Activated naive CD4-positive, alpha-beta T cell treated with Interleukin-2 at 50 U/mL for 16 hours (primary cell): ENCODE measurements at places on chromosomes 3 and 15.
A peak's percentile ranks its signal among the peaks of the same experiment; 100 is the strongest.

- no peak for DNase-seq
These were observed 229.0 kb upstream of the TBL1XR1 start for GRCh38 chr3:177426106-177426877.

DNA sequence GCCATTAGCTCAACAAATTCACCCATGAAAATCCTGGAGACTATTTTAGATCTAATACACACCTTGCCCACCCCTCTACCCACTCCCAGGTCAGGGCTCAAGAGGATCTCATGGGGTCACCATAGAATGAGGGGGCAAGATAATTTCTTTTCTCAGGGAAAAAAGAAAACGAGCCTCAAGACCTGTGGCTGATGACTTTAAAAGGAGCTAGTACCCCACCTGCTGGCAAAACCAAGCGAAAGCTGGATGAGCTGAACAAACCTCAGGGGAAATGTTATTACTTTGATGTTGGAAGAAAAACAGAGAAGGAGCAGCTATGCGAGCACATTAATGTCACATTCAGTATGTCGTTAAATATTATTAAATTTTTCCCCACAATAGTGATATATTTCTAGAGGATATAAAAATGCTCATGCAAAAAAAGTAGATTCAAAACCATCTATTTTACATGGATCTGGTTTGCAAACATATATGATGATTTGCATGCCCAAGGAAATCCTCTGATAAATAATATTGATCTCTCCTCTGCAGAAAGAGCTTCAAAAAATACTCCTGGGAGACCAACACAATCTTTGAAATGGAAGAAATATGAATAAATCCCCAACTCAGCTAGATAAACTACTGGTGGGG is 37.7 kb downstream of the PLD1 start:
- DNase-seq: peak; percentile 45

DNA sequence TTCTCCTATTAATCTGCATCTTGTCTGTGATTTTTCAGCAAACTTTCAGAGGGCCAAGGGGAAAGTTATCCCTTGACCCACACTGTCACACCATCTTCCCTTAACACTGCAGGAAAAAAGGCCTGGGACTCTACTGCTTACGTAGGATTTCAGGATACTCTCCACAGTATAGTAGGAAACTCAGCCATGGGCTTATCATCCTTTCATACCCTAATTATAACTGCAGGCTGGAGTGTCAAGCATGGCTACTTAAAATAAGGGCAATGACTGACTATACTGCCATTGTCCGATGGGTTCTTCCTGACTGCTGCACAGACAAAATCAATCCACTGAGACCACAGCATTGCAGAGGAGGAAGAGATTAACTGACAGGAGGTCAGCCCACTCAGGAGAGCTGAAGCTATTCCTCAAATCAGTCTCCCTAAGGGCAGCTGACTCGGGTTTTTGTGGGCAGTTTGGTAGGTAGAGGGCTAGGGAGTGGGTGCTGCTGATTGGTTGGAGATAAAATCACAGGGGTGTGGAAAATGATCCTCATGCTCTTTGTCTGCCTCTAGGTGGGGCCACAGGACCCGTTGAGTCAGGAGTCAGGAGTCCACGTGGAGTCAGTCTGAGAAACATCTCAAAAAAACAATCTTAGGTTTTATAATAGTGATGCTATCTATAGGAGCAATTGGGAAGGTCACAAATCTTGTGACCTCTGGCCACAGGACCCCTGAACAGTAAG is 118.2 kb upstream of the STRIT1 start:
- no peak for DNase-seq

DNA sequence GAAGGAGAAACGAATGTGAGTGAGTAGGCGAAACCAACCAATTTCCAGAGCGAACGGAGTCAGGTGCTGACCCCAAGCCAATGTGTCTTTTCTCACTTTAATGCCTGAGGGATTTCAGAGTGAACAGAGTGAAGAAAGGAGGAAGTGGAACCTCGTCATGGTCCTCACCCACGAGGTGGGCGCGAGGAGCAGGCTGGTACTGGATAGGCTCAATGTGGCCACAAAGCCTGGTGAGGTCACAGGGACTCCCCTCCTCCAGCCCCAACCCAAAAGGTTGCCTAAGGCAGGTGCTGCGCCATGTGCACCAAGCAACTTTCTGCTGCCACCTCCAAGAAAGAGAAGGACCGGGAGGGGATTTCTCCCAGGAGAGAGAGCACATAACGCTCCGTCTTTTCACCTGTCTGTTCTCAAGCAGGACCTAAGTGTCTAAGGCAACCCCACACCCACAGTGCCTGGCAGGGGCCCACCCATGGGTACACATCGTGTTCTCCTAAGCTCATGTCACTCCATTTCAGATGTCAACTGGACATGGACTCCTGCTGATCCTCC is 3.8 kb downstream of the NRROS start:
- DNase-seq: peak; percentile 43

DNA sequence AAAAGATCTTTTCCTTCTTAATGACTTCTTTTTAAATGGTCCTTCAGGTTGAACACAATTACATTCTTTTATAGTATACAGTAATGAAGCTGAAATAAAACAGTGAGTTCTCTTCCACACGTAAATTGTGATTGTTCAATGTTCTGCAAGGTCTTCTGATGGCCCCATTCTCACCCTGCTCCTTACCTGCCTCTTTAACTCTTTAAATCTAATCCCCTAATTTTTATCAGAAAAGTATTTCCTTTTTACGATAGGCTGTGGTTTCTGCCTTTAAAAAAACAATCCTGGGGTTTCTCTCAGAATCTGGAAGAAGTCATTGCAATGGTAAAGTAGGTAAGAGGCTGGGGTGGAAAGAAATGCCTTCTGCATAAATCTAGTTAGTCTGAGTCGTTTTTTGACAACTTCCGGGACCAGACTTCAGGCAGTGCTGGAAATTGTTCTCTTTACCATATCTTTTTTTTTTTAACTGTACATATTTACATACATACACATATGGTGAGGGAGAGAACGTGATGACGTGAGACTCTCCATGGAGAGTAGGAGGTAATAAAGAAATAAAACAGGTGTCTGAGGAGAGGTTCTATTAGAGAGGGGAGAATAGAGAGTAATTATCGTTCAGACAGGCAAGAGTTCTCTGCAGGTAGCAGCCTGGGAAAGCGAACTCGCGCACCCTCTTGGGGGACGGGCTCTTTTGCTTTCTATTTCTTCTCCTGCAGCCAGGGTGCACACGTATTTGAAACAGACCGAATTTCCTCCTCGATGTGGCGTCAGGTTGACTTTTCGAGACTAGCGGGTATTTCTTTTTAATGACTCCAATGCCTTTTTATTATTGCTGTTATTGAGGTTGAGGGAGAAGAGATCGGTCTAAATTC is at the start of gene SIDT1:
SIDT1 (plus strand) TSS at position 730 of the 872 bp plus-strand sequence. CDS start 467 bp downstream, outside the sequence.
- peak; percentile 72 for DNase-seq

- DNase-seq: no peak
These were observed 189.1 kb downstream of the FAM43A start for GRCh38 chr3:194874783-194875182.

DNA sequence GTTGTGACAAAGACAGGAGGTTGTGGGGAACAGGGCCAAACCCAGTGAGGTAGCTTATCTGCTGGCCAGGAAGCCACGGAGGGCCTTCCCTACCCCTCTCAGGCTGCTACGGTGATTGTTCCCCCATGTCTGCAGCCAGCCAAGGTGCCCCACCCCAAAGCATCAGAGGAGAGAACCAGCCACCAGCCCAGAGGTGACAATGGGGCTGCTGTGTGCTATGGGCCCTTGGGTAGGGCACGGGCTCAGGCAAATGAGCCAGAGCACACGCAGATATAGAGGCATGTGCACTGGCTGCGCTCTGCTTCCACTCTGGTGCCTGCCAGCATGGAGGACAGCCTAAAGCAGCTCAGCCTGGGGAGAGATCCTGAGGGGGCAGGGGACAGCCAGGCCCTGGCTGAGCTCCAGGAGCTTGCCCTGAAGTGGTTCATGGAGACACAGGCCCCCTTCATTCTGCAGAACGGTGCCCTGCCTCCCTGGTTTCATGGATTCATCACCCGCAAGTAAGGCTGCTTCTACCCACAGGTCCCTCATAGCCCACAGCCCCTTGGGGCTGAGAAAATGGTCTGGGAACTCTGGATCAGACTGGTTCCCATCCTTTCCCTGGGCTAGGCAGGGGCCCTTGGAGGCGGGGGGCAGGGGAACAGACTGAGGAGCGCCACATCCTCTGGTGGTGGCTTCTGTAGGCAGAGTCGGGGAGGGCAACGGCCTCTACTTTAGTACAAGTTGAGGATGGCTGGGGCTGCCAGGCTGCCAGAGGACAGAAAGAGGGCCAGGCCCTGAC is at the start of gene SH2D7:
SH2D7 (plus strand) TSS at position 301 of the 781 bp plus-strand sequence; CDS start at position 325, 24 bp downstream.
- no peak for DNase-seq

- no peak for DNase-seq
These were observed 17.2 kb downstream of the CCDC80 start for GRCh38 chr3:112623717-112624116.

GRCh38 chr15:92273723-92274122 is 120.0 kb upstream of the ST8SIA2 start:
- DNase-seq: no peak

DNA sequence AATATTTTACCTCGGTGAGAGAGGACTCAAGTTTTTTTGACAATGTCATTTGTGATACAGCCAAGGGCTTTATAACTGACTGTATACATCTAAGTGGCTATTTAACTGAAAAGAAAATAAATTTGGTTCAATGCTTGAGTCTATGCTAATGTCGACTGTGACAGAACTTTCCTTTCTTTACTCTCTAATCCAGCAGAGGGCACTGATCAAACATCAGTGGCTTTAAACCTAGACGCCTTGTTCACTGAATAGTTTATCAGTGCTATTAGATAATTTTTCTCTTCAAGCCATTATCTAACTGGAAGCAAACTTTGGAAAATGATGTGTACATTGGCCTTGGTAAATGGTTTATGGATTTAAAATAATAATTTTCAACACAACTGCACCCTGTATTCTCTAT is 285.1 kb downstream of the CHL1 start:
- DNase-seq: no peak

DNA sequence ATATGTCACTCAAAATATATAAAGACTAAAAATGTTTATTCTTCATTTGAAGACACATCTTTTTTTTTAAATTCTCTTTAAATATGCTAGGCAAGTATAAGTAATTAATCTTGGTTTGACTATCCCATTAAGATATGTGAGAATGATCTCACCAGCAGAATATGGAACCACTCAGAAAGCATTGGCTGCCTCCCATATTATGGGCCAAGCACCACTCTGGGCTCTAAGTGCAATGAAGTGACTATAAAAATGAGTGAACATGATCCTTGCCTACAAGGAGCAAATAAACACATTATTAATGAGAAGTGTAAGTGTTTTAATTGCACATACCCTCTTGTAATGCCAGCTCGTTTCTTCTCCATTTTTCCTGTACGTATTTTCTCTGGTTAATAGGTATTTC is 328.5 kb downstream of the NAALADL2 start:
- no peak for DNase-seq

GRCh38 chr15:26091184-26091583 is 228.1 kb upstream of the ATP10A start:
- DNase-seq: no peak

- DNase-seq: no peak
These were observed 248.1 kb upstream of the NR2E3 start for GRCh38 chr15:71562251-71562650.

GRCh38 chr15:38252481-38253350 is at the start of gene SPRED1:
TSS of gene SPRED1 (plus strand) at chr15:38252836. CDS start at chr15:38253186, 350 bp downstream.
- DNase-seq: peak; percentile 24

DNA sequence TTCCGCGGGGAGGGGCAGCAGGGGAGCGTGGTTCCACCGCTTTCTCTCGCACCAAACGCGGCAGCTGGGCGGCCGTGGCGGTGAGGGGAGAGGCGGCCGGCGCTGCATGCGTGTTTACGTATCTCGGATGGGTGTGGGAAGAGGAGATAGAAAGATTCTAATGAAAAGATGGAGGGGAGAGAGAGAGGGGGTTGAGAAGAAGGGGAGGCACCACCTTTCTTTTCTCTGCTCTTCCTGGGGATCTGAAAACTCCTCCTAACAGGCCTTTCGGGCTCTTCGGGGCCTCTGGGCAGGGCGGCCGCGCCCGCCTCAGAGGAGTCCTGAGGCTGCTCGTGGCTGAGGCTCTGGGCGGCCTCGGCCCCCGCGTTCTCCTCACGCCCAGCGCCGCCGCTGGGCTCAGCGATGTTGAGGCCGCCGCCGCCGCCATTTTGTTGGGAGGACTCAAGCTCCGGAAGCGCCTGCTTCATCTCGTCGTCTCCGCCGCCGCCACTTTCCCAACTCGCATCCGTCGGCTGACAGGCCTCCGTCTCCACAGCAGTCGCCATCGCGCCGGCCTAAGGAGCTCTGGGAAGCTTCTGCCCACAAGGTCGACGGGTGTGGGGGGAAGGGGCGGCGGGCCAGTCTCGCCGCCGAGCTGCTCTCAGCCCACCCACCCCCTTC is 473 bp downstream of the TASOR start:
- peak; percentile 80 for DNase-seq

GRCh38 chr15:37246856-37247255 is 146.5 kb upstream of the MEIS2 start:
- no peak for DNase-seq

DNA sequence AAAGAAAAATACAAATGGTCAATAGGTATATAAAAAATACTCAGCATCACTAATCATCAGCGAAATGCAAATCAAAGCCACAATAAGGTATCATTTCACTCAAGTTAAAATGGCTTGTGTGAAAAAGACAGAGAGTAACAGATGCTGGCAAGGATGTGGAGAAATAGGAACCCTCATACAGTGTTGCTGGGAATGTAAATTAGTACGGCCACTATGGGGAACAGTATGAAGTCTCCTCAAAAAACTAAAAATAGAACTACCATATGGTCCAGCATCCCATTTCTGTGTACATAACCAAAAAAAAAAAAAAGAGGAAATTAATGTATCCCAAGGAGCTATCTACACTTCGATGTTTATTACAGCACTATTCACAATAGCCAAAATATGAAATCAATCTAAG is 98.1 kb upstream of the TGFBR2 start:
- DNase-seq: no peak

DNA sequence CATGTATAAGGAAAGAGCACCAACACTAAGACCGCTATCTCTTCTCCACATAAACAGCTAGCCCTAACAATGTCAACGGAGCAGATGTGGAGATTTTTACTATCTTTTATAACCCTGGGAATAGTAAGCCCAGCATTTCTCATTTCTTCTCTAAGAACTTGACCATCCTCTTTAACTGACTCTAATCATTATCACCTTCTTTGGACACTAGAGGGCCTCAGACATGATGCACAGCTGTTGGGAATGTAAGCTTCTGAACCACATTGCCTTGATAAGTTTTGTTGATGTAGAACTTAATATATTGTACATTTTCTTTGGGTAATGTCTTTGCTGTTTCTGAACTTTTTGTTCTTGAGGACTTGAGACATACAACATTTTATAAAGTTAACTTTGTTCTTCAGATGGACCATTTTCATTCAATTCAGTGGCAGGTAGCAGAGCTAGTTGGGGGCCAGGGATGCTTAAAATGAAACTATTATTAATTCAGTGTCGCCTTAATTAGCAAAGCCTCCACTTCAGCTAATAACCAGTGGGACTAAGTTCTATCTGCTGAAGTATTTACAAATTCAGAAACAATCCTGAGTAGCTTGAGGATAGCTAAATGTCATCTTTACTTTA is 9.6 kb upstream of the TAGLN3 start:
- no peak for DNase-seq

- DNase-seq: peak; percentile 3
These were observed 161.2 kb downstream of the ALCAM start for GRCh38 chr3:105527949-105528348.
